RKO (cell line): ENCODE measurements at places on chromosomes 1 and 21.

GRCh38 chr21:40783404-40783803, 63.6 kb downstream of the DSCAM start:
- DNase-seq: no peak

DNA sequence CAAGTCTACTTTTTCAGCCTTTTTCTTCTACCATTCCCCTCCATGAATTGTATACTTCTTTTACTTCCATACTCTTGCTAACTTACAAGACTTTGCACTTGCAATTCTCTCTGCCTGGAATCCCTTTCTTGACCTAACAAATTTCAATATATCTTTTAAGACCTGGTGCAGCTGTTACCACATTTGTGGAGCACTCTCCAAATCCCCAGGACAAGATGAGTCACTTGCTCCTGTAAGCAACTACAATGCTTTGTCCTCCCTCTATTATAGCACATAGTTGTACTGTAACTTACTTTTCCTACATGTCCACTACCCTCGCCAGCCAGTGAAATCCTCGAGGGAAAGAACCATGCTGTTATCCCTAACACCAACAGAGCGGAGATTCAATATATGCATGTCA, 43.1 kb downstream of the WARS2 start:
- DNase-seq: no peak

DNA sequence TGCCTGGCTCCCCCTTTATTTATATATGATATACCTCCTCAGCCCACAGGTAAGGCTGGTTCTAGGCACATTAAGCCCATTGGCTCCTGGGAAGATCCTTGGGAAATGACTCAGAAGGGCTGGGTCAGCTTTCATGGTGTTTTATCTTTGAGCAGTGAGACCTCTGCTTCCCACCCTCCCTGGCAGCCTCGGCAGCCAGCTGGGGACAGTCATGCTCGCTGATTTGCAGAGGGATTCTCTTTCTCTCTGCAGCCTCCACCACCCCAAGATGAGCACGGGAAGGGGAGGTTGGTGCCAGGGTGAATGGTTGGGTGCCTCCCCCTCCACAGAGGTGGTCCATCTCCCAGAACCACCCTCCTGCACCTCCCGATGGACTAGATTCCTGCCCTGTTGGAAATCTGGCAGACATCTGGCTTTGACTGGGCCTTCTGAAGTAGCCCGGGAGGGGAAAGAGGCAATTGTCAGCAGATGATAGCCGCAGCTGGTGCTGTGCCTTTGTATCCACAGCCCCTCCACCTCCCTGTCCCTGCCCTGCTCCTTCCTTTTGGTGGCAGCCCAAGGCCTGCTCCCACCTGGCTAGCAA, 24.6 kb downstream of the IER5 start:
- no peak for DNase-seq

GRCh38 chr1:246160374-246160773, 346.7 kb downstream of the SMYD3 start:
- no peak for DNase-seq

DNA sequence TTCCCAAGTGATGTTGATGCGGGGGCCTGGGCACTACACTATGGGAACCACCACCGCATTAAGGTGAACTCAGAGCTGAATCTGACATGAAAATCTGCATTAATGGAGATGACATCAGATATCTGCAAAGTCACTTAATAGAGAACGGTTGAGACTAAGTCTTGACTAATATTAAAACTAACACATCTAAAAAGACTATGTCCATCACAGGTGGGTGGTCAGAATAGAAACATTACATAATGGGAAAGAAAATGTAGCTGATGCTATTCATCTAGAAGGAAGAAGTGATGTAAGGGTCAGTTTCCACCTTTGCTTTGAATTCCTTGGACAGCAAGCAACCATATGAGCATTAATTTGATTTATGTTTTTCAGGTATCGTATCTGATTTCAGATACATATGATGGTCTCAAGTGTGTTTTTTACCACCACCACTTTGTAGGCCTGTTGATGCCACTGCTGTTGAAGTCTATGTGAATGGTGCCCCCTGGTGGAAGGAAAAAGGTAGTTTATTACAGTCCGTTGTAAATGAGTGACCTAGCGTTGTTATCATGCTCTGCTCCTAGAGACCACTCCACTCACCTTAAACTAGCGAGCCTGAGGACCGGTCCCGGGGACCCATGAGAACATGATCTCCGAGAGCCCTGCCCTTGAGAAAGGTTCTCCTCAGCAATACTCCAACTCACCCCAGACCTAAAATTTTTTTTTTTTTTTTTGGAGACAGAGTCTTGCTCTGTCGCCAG, 73.5 kb downstream of the BACH1 start:
- DNase-seq: peak; percentile 81

GRCh38 chr1:36525166-36525565, 42.5 kb upstream of the CSF3R start:
- no peak for DNase-seq

DNA sequence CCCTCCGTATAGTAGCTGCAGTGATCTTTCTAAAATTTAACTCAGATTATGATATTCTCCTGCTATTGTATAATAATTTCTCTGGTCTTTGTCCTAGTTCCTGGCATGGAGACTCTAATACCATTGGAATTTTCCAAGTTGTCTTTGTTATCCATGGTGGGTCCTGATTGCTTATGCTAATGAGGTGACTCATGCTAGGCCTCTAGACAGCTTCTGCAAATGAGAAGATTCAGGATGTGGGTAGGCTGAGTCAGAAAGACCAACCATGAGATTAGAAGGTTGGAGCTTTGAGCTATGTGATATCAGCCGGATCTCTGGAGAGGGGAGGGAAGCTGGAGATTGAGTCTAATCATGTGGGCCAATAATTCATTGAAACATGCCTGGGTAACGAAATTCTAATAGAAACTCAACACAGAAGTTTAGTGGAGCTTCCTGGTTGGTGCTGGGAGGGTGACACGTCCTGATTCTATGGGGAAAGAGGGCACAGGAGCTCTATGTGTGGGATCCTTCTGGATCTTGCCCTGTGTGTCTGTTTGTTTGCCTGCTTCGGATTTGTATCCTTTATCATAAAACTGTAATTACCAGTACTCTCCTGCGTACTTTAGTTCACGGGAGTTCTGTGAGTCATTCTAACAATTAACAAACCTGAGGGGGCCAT, 73.2 kb upstream of the CNIH3 start:
- DNase-seq: peak; percentile 86
